ENCODE measurements at places on chromosomes 3 and 15.

DNA sequence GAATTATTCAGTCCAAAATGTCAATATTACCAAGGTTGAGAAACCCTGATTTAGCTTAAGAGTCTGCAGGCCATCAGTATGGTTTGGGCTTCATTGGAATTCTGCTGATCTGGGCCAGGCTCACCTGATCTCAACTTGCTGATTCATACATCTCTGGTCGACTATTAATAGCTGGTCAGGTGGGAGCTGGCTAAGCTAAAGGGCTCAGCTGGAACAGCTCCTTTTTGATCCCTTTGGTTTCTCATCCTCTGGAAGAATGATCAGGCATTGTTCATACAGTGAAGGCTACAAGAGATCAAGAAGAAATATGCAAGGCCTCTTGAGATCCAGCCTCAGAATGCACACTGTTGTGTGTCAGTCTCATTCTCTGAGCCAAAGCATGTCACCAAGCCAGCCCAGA, 123.3 kb upstream of the MME start:
- DNase-seq = no peak

DNA sequence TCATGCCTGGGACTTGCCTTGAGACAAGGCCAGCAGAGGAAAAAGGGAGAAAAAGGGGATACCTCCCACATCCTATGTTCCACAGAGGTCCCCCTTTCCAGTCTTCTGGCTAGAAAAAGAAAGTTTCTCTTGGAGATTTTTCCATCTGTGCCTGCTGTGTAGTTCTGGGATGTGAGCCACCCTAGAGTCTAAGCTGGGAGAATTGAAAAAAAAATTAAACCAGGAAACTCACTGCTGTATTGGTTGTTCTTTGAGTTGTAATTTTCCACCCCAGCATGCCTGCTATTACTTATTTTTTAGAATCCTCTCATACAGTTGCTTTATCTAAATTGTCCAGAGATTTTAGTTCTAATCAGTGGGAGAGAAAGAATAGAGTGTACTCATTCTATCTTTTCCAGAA, 68.4 kb downstream of the SV2B start:
- DNase-seq = no peak

DNA sequence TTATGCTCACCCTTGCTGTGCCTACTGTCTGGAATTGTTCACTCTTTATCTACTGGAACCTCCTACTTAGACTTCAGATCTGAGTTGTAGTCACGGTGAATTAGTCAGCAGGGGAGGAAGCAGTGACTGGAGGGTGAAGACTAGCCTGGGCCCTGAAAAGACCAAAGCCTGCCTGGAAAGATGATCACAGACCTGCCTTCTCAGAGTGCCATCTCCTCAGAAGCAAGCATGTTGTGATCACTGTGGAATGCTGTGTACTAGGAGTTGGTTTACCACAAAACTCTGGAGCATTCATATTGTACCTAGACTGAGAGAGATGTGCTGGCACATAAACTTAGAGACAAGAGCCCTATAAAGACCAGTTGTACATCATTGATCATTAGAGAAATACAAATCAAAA, 100.7 kb upstream of the SCN10A start:
- DNase-seq = no peak

- DNase-seq = no peak
These were observed at the start of gene MYRIP for GRCh38 chr3:39809181-39809994. MYRIP (plus strand) TSS chr3:39809609; CDS start chr3:39900817, 91,208 bp downstream.

DNA sequence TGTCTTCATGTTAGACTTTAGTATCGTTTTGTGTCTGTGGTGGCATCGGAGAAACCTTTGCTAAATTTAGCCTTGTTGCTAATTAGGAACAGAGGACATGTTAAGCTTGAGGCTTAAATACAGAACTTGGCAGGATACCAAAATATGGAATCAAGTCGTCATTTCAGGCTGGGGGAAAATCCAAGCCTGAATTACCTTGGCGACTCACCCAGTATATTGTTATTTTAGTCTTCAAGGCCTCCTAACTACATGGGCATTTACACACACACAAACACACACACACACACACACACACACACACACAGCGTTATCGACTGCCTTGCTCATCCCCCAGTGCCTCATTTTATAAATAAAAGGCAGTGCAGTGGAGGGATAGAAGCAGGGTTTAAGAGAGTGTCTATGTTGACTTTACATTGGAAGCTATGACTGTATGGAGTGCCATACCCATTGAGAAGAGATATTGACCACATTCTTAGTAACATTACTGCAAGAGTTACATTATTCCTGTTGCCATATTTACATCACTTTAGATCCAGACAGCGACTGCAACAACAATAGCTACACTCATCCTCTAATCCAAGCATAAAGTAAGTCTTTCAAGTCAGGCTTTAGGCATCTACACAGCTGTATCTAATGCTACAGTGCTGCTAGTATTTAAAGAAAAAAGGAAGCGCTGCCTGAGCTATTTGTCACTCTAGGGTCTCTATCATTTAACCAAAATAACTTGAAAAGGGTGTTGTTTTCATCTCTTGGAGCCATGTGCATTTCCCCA, 210.8 kb upstream of the SEMA6D start:
- peak; percentile 18 for DNase-seq

GRCh38 chr3:127166501-127167065, 26.3 kb upstream of the PRR23E start:
- DNase-seq = no peak

DNA sequence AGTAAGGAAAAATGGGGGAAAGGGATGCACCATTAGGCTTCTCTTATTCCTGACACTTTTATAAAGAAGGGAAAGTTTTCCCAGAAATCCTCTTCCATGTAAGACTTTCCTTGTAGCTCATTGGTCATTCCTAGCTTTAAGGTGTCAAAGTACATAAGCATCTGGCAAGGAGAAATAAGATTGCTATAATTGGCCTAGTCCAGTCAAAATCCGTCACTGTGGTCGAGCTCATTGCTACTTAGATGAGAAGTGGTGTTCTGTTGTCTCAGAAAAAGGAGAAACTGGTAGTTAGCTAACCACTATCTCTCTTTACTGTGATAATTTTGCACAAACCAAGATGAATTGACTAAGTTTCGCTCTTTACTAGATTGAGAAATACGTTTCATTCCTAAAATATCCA, 370.1 kb downstream of the CNTN4 start:
- DNase-seq = no peak

DNA sequence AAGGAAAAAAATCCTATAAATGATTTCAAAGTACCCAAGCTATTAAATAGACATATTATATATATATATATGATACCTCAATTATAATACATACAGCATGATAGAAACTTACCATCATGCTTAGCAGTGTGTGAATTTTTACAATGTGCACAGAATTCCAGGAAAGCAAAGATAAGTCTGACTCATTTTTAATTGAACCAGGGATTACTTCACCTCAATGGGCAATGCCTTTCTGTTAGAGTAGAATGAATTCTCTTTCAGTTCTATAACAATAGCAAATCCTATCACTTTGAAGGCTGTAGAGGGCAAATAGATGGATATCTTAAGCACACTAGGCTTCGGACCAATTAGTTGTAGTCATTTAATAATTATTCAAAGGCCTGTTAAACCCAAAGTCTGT, 54.8 kb upstream of the P3H2 start:
- DNase-seq = no peak

DNA sequence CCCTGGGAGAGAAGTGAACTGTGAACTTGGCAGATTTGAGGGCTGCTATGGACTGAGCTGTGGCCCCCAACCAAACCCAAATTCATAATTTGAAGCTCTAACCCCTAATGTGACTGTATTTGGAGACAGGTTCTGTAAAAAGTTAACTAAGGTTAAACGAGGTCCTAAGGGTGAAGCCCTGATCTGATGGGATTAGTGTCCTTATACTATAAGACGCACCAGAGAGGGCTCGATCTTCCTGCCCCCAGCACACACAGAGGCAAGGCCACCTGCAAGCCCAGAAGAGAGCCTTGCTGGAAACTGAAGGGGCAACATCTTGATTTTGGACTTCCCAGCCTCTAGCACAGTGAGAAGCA, 34.0 kb downstream of the TKT start:
- no peak for DNase-seq

DNA sequence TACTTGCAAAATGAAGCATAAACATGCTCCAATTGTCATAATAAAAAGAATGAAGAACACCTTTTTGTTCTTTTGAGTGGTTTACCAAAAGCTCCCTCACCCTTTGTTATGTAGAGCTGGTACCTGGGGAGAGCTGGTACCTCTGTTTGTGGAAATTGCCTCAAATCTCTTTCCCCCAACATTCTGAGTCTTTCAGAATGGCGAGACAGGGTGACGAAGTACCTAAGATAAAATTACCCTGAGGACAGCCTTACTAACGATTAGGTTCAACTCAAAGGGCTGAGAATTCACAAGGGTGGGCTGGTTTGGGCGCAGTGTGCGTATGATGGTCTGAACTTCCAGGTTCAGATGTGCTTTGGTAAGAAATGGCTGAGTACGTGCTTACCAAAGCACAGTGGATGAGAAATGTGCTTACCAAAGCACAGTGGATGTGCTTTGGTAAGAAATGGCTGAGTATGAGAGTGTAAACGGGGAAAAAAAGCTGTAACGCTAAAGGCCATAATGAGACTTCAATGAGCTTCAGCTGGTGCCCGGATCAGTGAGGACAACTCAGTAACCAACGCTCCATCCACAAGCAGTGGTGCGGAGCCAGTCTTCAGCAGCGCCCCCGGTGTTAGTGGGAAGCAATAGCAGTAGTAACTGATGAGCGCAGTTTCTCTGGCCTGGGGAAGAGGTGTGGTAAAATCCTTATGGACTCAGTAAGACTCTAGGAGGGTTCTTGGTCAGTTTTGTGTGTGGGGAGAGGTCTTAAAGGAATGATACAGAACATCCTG, 72.3 kb upstream of the LRIG1 start:
- DNase-seq = no peak

DNA sequence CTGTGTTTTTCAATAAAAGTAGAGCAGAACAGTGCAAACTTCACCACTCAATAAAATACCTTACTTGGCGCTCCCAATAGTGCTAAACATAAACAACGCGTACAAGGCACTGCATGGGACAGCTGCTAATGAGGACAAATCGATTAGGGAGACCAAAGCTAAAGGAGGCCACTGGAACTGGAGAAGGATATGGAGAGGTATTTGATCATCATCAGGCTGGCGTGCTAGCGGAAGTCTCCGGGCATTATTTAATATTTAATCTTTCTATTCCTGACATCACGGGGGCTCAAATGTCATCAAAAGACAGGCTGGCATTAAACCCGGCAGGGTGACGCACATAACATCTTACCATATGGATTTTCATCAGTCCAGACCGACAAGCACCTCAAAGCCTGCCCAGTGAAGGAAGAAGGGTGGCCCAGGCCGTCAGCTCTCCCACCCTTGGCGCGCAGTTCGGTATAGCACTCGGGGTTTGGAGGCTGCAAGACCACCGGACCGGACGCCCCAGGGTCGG, 604 bp downstream of the CCPG1 start:
- DNase-seq = no peak

GRCh38 chr15:87604857-87605446, 651.6 kb downstream of the NTRK3 start:
- no peak for DNase-seq

- DNase-seq = no peak
These were observed 15.1 kb downstream of the PPARG start for GRCh38 chr3:12303993-12304392.

DNA sequence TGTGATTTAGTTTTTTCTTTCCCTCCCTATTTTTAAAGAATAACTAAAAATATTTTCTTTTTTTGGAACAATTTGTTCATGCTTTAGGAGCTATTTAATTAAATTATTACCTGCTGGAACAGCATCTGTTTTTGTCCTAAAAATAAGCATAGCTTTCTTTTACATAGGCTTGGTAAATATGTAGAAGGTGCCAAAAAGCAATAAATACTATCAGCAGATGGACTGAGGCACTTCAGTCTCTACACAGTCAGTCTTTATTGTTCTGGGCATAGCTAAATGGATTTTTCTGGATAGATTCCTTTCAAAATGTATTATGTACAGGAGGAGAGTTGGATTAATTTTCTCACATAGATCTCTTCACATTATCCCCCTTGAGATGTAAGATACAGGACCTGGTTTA, 223.5 kb downstream of the NAALADL2 start:
- no peak for DNase-seq

DNA sequence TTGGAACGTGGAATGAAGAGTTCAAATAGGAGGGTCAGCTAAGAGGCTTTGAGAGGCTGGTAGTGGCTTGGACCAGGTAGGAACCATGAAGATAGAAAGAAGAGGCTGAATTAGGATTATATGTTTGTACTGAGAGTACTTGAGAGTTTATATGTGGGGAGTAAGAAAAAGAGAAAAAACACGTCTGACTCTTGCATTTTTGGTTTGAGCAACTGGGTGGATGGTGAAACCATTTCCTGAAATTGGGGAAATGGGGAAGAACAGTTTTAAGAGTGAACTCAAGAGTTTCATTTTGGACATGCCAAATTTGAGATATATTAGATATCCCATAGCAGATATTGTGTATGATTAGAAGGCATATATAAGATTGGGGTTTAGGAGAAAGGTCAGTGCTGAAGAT, 92.9 kb upstream of the TNIK start:
- no peak for DNase-seq

GRCh38 chr15:64013179-64014062, 32.9 kb downstream of the DAPK2 start:
- DNase-seq = no peak

- no peak for DNase-seq
These were observed 68.9 kb upstream of the HERC1 start for GRCh38 chr15:63902671-63903035.

- DNase-seq = no peak
These were observed 67.9 kb upstream of the PRICKLE2 start for GRCh38 chr3:64293121-64293520.

GRCh38 chr3:41173926-41174885, 25.1 kb upstream of the CTNNB1 start:
- no peak for DNase-seq

GRCh38 chr3:11034309-11034985, 41.9 kb downstream of the SLC6A1 start:
- DNase-seq = no peak

- DNase-seq = no peak
These were observed 880 bp upstream of the CHRNA7 start for GRCh38 chr15:32029409-32029861.

- no peak for DNase-seq
These were observed 121.7 kb upstream of the TLE3 start for GRCh38 chr15:70219256-70219895.

- DNase-seq = no peak
These were observed 389.3 kb downstream of the IL20RB start for GRCh38 chr3:137347132-137347531.

- DNase-seq = no peak
These were observed 129.7 kb downstream of the NR2E3 start for GRCh38 chr15:71939981-71940588.
